ENCODE measurements at places on chromosomes 5 and 9.

- DNase-seq = no peak
Observed at GRCh38 chr9:72464857-72465592, 56.4 kb upstream of the TMC1 start.

DNA sequence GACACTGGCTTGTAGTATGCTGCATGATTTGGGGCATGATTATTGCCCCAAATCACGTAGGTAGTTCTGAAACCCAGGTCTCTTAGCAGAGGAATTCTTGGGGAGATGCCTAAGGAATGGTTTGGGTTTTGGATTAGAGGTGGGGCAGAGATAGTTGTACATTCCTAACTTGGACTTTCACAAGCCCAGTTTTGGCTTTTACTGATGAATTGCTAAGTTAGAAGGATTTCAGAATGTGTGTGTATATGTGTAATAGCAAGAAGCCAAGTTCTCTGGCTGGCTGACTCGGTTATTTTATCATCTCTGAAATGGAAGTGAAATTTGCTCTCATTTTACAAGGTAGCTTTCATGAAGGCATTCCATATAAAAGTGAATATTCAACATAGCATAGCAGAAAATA, 23.8 kb upstream of the ZNF131 start:
- DNase-seq = no peak

DNA sequence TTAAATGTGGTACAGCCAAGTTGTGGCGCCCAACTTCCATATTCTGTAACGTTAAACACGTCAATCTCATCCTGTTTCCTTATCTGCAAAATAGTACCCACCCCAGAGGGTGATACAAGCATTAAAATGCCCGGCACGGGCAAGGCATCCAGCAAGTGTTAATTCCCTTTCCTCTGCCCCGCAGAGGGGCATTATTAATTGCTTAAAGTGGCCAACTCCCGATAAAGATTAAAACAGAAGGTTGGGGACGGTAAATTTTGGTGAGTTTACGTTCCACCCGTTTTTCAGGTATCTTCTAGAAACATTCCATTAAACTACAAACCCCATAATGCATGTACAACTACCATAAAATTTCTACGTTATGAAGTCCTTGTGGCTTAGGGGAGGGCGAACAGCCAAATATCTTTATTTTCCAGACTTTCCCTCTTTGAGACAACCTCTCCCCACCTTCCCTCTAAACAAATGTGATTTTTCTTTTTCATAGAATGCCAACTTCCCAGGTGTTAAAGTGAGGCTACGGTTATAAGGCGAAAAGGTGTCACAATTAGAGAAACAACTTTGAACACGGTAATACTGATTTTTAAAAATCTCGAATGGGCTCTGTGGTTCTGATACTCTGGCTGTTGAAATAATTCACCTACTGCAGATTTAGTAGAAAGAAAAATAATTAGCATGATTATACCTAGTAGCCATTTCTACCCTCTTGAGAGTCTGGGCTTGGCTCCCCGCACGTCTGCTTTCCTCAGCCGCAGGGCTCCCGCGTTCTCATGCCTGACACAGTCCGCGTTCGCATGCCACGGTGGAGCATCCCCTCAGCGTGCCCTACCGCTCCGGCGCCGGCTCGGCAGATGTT, 1.2 kb upstream of the GPBP1 start:
- DNase-seq = peak; percentile 76

DNA sequence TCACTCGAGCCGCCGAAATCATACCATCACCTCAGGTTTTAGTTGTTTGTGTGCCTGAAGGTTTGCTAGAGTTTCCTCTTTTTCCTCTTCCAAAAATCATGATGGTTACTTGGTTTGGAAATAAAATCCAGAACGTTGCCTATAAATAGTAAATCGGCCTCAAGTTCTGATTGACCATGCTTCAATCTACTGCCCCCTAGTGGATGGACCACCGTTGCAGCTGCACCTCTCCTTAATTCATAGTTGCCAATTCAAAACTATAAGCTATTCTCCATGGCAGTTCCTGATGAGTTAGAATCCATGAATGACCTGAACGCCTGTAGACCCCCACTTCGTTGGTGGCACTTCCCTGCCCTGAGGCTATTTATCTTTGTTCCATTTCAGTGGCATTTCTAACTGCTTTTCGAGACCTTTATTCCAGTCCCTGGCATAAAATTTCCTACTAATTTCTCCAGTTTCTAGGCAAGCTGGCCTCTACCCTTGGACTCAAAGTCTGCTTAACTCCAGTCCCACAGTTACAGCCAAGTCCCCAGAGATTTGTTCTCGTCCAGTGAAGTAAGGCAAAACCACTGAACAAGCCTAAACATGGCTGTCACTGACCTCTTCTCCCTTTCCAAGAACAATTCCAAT, 422.6 kb downstream of the EFNA5 start:
- DNase-seq = peak; percentile 41

DNA sequence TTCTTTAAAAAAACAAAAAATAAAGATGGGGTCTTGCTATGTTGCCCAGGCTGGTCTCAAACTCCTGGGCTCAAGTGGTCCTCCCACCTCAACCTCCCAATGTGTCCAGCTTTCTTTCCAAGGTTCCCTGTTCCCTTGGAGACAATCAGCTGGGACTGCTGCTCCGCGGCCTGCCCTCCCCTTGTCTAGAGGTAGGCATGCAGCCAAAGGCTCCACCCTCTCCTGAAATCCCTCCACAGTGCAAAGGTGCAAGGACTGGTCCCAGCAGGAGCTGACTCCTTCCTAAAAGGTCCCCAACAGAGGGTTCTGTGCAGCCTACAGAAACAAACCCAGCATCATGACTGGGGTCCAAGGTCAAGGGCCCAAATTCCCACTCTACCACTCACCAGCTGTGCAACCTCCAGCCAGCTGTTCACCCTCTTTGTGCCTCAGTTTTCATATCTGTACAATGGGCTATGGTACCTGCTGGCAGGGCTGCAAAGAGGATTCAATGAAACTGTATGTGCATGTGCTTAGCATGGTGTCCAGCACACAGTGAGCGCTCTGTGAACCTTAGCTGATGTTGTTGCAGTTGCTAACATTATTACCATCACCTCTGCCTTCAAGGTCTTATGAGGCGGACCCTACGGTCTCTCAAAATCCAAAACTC, 47.5 kb downstream of the BARX1 start:
- DNase-seq = no peak

GRCh38 chr5:68279984-68280383, 64.4 kb downstream of the PIK3R1 start:
- no peak for DNase-seq

DNA sequence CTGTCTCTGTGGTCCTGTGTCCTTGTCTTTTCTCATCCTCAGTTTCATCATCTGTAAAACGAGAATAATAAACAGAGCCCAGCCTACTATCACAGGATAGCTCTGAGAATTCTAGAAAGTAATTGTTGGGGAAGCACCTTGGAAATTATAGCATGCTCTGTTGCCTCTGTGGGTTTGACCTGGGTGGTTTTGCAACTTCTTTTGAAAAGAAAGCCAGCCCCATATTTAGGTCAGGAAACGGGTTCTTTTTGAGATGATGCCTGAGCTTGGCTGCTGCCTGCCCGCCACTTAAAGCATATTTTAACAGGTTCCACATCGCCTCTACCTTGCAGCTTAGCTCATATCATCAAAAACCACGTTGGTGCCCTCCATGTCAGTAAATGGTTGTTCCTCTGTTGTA, 111.1 kb downstream of the TLR4 start:
- DNase-seq = no peak

DNA sequence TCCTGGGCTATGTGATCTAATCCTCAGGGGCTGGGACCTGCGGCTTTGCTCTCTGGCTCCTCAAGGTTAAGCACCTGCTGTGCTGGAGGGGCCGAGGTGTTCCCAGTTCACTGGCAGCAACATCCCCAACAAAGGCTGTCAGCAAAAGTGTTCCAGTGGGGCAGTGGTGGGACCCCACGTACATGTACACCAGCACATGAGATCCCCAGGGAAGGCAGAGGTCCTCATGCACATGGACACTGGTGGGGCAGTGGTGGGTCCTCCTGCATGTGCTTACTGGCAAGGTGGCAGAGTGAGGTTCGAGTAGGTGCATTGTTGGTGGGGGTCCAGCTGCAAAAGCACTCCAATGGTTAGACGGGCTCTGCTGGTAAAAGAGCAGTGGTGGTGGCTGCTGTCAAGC, 255.6 kb upstream of the MPDZ start:
- DNase-seq = no peak

DNA sequence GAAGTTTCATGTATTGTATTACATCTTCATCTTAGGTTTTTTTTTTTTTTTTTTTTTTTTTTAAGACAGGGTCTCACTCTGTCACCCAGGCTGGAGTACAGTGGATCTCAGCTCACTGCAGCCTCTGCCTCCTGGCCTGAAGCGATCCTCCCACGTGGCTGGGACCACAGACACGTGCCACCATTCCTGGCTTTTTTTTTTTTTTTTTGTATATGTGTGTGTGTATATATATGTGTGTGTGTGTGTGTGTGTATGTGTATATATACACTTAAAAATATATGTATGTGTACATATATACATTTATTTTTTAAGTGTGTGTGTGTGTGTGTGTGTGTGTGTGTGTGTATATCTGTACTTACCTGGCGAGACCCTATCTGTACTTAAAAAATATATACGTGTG, 6.6 kb downstream of the DMXL1 start:
- no peak for DNase-seq

DNA sequence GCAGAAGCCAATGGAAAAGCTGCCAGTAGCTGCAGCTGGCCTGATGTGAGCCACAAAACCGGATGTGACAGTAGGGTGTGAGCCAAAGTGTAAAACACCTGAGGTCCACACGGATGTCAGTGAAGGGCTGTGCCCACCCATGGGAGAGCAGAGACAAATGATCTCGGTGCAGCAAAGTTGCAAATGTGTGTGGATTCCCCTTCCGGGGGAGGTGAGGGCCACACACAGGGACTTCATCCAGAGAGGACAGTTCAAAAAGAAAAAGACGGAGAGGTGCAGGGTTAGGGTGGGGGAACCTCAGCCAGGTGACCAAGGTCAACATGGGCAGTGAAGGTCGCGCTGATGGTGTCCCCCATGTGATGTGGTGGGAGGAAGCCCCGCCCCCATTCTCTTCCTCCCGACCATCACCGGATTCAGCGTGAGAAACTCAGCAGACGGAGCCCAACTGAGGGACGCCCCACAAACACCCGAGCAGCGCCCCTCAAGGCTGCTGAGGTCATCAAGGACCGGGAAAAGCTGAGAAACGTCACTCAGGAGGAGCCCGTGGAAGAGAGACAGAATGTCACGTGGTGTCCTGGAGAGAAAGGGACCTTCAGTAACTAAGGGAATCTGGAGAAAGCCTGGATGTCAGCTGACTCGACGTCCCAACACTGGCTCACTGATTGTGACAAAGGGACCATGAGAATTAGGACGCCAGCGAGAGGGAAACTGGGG, 11.4 kb upstream of the PTGDS start:
- no peak for DNase-seq

GRCh38 chr5:41156739-41157138, 56.6 kb downstream of the C6 start:
- DNase-seq = no peak

- DNase-seq = no peak
Observed at GRCh38 chr5:110255194-110255593, 471.3 kb downstream of the TMEM232 start.

- no peak for DNase-seq
Observed at GRCh38 chr5:17966640-17967402, 332.6 kb downstream of the TAF11L14 start.

DNA sequence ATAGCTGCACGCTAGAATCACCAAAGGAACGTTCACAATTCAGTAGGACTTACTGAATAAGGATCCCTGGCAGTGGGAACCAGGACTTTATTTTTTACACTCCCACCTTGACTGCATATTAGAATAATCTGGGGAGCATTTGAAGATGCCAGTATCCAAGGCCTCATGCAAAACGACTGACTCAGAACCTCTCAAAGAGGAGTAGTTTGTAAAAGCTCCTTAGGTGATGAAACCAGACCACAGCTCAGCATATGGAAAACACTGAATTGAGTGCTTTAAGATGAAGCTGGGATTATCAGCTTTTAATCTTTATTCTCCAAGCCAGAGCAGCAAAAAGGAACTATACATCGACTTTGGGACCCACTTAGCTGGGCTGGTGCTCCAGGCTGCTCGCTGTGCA, 288.3 kb downstream of the MLLT3 start:
- DNase-seq = no peak

DNA sequence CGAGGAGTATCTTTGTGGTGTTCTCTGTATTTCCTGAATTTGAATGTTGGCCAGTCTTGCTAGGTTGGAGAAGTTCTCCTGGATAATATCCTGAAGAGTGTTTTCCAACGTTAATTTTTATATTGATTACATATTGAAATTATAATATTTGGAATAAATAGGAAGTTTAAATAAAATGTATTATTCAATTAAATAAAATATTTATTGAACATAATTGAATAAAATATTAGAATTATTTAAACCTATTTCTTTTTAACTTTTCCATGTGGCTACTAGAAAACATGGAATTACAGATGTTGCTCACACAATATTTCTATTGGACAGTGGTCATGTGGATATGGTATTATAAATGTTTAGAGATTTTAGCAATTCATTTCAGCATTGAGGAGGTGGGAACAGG, 170.8 kb upstream of the FST start:
- no peak for DNase-seq

DNA sequence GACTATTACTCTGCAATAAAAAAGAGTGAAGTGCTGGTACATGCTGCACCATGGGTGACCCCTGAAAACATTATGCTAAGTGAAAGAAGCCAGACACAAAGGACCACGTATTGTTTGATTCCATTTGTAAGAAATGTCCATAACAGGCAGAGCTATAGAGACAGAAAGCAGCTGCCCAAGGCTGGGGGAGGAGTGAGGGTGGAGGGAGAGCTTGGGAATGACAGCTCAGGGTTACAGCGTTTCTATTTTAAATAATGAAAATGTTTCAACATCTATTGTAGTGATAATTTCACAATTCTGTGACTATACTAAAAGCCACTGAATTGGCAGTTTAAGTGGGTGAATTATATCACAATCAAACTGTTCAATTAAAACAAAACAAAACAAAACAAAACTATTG, 81.7 kb downstream of the MYO10 start:
- no peak for DNase-seq

- DNase-seq = no peak
Observed at GRCh38 chr5:149470942-149471341, 80.3 kb downstream of the CSNK1A1 start.

GRCh38 chr5:63655043-63655442, 307.2 kb downstream of the HTR1A start:
- no peak for DNase-seq

GRCh38 chr5:16617274-16617968, 624 bp upstream of the RETREG1 start:
- DNase-seq = no peak
